ENCODE measurements at places on chromosomes 5 and 9.
A peak's percentile ranks its signal among the peaks of the same experiment; 100 is the strongest.

DNA sequence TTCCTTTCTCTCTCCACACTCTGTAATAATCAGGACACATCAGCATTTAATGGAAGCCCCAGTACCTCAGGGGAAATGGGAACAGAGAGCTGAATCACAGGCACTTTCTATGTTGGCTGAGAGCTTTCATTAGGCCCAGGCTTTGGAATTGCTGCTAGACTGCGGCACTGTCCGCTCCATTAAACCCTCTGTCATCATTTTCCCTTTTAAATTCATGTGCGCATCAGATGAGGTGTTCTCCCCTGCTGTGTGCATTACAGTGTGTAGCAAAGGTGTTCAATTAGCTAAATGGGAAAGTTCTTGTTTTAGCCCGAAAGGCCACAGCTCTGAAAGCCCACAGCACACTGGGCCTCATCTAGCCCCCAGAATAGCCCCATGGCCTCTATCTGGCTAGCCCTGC is 133.6 kb downstream of the SV2C start:
- no peak for DNase-seq

GRCh38 chr5:74664551-74664950 is 20.5 kb upstream of the HEXB start:
- DNase-seq: no peak

DNA sequence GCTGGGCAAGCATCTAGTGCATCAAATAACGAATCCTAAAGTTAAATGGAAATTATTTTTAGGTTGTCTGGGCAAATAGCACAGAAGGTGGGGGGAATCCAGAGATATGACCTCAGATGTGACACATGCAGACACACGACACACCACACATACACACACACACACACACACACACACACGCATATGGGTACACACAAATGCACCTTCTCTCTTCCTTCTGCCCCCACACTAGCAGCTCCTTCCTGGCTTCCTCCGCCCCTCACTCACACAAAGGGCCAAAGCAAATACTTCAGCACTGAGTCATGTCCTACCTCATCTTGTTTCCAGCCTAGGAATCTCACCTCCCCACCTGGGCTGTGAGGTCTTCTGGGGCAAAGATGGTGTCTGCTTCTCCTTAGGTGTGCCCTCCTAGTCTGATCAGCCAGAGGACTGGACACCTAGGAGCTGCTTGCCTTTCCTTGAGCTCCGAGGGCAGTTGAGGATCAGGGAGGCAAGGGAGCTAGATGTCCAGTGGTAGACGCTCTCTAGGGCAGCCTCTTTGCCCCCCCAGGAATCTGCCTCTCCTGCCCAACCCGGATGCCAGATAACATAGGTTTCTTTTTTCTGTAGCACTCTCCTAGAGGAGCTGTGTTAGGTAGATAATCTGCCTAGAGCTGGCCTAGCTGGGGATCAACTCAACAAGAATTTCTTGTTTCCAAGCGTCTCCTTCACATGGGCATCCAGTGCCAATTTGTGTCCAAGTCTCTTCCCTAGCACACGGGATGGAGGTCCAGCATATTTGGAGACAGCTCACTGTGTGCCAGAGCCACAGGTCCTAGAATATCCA is 14.3 kb upstream of the JADE2 start:
- peak; percentile 88 for DNase-seq

DNA sequence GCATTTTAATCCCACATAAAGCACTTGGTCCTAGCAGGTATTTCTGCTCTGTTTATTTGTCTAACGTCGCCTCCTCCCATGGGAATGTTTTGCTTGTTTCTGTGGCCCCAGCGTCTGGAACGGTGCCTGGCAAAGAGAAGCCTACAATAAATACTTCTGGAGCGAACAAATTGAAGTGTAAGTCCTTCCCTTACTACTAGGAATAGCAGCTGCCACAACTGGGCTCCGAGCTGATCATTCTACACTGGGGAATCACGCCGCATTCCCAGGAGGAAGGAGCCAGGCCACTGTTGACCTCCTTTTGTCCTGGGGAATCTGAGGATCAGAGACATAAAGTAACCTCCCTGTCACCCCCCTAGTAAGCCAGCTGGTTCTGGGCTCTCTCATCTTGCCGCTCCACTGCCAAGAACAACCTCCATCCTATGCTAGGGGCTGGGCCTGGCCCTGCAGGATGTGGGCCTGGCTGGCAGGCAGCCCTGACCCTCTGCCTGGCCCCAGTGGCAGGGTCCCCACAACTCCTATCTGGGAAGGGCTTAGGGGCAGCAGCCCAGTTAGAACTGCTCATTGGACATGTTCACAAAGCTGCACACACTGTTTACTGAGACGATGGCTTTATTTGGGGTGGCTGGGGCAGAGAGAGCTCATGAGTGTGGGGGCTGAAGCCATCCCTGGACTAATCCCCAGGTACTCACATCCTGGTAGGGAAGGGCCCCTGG is 82.8 kb downstream of the GTF3C4 start:
- no peak for DNase-seq

DNA sequence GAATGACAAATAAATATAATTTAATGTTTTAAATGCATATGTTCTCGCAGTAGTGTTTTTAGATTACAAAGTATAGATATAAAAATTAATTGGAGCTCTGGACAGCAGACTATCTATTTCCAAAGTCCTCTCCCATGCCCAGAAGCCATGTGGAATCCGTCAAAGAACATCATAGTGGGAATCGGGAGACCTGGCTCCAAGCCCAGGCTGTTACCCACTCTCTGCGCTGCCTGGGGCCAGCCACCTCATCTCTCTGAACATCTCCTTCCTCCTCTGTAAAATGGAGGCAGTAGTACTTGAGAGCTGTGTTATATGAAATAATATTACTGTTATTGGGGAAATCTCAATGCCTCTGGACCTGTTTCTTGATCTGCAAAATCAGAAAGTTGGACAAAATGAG is 58.1 kb upstream of the SLC30A5 start:
- no peak for DNase-seq

- no peak for DNase-seq
Measured at GRCh38 chr9:137391411-137391754, 31.6 kb downstream of the EXD3 start.

DNA sequence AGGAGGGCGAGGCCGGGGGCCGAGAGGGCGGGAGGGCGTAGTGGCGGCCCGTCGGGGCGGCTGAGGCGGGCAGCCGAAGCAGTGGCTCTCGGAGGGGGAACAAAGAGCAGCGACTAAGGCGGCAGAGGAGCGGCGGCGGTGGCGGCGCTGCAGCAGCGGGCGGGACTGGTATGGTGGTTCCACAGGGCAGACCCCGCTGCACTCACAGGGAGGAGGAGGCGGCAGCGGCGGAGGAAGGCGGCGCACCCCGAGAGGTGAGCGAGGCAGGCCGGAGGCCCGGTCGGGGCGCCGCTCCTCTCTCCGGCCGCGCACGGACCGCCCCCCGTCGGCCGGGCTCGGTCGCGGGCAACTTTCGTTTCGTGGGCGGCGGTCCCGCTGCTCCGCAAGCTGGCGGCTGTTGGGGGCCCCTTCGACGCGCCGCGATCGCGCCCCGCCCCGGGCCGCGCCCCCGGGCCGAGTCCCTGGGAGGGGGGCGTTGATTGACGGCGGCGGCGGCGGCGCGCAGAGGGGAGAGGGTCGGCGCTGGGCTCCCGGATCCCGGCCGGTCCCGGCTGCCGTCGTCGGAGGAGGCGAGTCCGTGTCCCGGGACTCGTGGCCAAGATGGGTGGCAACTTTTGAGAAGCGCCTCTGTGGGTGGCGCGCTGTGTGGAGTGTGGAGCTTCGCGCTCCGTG is 467 bp downstream of the CNOT6 start:
- DNase-seq: no peak

- DNase-seq: no peak
Measured at GRCh38 chr5:159426694-159427093, 96.4 kb upstream of the IL12B start.

DNA sequence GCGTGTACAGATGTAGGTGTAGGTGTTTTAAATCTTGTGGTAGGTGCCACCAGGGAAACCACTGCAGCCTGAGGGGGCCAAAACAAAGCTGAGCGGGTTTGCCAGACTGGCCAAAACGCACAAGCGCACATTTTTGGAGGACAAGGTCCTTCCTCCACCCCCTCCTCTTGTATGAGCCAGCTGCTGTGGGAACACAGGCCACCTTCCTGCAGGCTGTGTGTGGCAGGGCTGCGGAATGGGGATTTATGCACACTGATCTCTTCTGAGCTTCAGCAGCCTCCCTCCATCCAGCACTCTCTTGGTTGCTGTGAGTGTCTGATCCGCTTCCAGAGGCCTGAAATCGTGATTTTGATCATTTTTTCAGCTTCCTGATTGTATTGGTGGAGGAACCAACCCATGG is 22.4 kb downstream of the ZBTB43 start:
- no peak for DNase-seq

DNA sequence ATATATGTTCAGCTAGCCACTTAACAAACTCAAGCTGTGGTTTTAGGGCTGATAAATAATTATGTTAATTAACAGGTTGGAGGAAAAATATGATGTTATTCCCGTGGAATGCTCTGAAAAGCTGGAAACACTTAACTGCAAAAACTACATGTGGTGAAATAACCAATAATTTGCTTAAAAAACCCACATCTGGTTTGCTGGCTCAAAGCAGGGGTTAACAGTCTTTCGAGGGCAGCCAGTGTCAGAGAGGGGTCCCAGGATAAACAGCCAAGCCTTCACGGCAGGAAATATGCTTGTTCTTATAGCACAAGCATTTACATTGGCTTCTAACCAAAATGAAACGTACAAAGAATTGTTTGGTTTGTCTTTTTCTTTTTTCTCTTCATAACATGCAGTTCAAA is 254.0 kb upstream of the GAS1 start:
- no peak for DNase-seq
